Cardiac fibroblast (primary cell): ENCODE measurements at places on chromosomes 1 and 21.

DNA sequence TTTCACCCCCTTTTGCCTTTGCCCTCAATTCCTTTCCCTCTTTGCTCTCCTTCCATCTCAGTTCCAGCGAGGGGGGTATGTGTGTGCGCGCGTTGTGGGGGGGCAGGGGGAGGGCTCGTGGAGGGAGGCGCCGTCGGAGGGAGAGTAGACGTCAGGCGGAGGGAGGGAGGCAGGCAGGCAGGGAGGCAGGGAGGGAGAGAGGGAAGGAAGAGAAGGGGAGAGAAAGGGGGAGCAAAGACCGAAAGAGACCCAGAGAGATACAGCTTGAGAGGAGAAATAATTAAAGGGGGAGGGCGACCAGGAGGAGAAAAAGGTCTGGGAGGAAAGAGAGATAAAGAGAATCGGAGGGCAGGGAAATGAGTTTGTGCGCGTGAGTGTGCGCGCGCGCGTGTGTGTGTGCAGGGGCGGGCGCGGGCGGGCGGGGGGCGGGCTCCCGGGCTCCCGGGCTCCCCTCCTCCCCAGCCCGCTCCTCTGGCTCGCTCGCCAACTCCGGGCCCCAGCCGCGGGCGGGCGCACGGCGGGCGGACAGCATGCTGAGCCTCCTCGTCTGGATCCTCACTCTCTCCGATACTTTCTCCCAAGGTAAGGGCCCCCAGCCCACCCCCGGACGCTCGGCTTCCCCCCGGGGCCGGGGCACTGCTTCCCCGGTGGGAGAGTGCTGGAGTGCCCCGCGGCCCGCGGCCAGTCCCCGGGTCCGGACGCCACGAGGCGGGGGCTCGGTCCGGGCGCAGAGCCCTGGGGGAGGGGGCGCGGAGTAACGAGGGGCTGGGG, at the start of gene KIRREL1:
Gene KIRREL1 (plus strand): TSS at position 499 of the 771 bp plus-strand sequence. CDS start 32 bp downstream, at position 531.
- peak; percentile 81 for DNase-seq

- DNase-seq: no peak
These were observed 32.0 kb downstream of the DUSP10 start for GRCh38 chr1:221709854-221710253.

- no peak for DNase-seq
These were observed 453.7 kb downstream of the TTLL7 start for GRCh38 chr1:83545066-83545862.

DNA sequence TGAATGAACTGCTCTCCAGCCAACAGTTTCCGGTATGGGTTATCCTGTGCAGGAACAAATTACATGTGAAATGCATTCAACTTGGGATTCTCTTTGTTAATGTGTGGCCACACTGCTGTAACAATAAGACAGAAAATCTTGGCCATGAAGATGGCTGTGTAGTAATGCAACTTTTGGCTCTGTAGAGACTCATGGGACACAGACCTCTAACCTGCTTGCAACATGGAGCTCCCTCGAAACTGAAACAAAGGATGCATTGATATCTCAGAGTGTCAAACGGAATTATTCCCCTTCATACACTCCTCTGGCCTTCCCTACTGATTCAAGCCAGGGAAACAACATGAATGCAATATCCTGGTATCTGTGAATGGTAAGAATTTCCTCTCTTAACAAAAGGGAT, 559.3 kb upstream of the ZRANB2 start:
- DNase-seq: peak; percentile 29

DNA sequence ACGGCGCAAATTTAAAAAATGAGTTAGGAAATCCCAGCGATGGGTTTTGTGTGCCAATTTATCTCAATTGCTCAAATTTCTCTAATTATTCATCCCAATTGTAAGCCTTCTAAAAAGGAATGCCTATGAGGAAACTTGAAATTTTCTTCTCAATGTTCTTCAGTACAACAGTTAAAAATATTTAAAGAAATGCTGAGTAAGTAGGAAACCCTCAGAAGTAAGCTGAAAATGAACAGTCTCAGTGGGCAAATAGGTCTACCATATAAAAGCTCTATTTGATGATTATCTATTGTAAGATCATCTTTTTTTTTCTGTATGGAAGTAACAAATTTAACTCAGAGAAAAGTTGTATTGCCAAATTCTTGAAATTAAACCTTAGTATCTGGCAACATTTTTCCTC, 1.7 kb upstream of the USP25 start:
- no peak for DNase-seq

DNA sequence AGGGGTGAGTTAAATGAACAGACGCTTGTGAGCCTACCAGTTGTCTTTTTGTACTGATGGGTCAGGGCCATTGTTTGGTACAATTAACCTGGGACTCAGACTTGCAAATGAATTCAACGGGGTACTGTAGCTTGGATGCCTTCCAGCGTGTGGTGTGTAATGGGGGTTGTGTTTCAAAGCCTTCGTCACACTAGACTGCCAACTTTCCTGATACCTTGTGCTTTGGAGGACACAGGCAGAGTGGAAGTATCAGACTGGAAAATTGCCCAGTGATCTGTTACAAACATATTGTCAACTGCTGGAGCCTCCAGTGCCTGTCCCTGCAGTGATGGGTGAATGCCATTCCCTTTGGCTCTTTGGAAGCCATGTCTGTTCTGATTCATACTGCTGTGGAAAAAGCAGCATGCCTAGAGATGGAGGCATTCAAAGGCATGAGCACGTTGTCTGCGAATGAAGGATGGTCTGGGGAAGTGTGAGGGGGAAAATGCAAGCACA, 384.5 kb downstream of the LMX1A start:
- no peak for DNase-seq

- DNase-seq: peak; percentile 85
These were observed 10.9 kb upstream of the ALDH4A1 start for GRCh38 chr1:18913065-18913835.
